ENCODE measurements at places on chromosomes 11 and 22.

GRCh38 chr11:133403900-133404299 lies 128.4 kb downstream of the OPCML start:
- peak; percentile 16 for DNase-seq

GRCh38 chr11:83070044-83070701 lies 1.5 kb downstream of the RAB30 start:
- DNase-seq: peak; percentile 58

- DNase-seq: no peak
Observed at GRCh38 chr11:6733326-6734275, 38.2 kb downstream of the OR2AG2 start.

DNA sequence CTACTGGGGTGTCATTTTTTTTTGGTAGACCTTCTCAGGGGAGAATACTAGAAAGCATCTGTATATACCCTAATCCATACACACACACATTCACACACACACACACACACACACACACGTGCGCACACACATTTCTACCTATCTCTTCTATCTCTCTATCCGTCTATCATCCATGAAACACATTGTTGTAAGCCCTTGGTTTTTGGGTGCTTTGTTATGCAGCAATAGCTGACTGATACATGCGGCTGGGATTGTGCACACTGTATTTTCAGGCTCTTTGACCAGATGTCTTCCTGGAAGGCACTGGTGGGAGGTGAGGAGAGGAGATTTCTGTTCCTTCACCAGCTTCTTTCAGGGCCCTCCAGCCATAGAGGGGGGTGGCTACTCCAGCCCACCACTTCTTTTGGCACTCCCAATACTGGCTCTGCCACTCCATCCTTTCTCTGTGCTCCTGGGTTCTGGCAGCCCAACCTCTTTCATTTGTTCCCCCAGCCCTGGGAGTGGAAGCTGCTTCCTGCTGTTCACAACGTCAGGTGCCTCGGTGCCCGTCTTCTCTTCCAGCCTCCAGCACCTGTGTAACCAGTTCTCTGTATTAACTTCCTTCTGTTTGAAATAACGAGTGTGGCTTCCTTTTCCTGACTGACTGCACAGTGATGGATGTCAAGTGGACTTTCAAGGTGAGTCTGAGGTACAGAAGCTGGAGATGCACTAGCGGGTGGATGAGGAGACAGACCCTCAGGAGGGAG lies 12.4 kb upstream of the MUC2 start:
- DNase-seq: no peak

- no peak for DNase-seq
Observed at GRCh38 chr11:67031791-67032561, 9.0 kb downstream of the SYT12 start.

GRCh38 chr11:39461066-39461465 lies 1998.4 kb downstream of the LRRC4C start:
- DNase-seq: no peak

DNA sequence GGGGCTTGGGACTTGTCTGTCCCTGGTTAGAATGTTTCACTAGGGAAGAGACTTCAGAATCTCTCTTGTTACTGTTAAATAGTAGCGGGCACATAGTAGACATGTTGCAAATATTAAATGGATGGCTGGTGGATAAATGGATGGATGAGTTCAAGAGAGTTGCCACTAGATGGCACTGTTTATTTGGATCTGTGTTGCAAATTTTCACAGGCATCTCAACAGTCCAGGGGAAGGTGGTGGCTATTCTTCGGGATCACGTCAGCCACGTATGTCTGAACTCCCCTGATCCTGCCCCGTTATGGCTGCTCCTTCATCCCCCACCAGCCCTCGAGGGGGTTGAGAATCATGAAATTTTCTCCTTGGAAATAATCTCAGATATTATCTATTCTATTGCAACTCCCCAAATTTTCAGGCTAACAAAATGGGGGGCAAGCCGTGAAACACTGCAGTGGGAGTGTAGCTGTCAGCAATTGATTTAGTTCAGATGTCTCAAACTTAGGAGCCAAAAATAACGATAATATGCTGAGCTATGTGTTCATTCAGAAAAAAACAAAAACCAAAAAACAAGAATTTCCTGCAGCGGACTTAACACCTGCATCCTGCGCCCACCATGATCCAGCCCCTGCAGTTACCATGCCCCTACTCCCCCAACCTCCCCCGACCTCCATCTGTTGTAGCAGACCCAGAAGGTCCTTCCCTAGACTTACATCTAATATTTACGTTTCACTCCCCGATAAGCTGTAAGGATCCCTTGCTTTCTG lies 29.1 kb upstream of the BIRC3 start:
- DNase-seq: peak; percentile 77

- no peak for DNase-seq
Observed at GRCh38 chr11:119652907-119653659, 75.9 kb downstream of the NECTIN1 start.

DNA sequence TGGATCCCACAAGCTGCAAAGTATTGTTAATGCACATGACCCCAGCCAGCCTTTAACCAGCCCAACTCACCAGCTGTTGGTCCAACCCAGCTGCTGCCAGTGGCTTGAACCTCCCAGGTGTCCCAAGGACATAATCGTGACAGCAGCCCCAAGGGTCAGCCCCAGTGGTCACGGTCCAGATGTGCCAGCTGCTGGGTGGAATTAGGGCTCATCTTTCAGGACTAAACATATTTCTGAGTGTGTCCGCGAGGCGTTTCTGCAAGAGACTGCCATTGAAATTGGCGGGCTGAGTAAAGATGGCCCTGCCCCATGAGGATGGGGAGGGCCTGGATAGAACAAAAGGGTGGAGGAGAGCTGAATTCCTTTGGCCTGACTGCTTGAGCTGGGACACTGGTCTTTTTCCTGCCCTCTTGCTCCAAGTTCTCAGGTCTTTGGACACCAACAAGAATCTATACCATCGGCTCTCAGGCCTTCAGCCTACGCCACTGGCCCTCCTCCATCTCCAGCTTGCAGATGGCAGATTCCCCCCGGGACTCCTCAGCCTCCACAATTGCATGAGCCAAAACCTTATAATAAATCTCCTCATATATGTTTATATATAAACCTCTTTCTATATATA lies 240.2 kb downstream of the MN1 start:
- no peak for DNase-seq

DNA sequence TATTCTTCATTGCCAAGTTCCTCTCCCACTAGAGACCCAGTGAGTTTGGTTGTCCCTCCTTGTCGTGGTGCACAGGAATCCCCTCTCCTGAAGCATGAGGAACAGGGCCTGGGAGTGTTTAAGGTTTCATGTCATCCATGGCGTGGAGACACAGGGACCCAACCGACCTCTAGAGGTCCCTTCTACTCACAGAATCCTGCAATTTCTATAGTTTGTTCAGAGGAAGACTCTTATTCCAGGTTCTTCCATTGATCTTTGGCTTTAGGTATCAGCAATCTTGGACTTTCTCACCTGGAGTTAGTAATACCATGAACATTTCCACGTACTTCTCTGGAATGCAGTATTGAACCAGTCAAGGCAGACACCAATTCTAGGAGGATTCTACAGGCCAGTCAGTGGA lies 548.2 kb downstream of the NTM start:
- no peak for DNase-seq

- no peak for DNase-seq
Observed at GRCh38 chr22:35553341-35553740, 12.7 kb downstream of the RASD2 start.

DNA sequence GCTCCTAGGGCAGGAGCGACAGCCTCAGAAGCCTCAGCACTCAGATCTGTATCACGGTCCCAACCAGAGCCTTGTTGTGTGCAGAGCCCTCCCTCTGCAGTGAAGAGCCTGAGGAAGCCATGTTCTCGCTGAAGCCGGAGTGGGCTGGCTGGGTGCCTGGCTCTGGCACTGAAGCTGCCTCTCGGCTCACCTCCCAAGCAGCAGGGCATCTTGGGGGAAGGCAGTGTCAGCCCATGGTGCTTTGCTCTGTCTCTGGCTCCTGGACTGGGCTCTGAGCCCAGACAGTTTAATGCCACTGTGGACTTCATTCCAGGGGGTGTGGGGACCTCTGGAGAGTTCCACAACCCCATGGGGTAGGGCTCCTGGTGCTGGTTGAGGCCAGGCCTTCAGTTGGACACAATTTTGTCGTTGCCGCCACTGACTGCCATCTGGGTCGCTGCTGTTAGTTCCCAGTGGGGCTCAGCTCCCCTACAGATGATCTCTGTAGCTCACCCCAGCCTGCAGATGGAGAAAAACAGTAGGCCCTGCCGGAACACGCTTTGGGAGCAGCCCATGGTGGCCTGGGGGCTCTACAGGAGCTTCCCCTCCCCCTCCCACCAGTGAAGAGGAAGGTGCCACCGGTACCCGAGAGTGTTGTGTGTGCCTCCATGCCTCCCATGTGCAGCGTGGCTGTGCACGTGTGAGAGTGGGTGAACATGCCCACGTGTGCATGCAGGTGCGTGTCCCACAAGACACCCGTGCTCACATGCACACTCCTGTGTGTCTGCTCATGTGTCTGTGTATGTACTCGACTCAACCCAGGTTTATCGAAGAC lies 86.5 kb upstream of the B3GAT1 start:
- no peak for DNase-seq

DNA sequence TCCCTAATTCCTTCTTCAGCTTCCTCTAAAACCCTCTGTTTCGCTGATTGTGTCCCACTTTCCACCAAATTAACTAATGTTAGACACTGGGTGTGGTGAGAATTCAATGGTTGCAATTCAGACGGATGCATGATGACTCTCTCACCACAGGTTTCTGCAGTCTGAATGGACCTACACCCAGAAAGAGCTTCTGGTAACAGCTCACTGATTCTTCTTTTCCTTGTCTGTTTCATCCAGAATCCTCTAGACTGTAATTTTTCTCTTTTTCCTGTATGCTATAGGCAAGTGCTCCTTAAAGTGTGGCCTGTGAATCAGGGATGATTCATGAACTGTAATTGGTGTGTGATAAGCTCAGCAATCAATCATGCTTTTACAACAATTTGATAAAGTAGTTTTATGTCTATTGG lies 18.1 kb downstream of the MMP10 start:
- no peak for DNase-seq

- no peak for DNase-seq
Observed at GRCh38 chr22:33459137-33459536, 401.0 kb upstream of the SYN3 start.

GRCh38 chr22:42236268-42236667 lies 34.2 kb downstream of the TCF20 start:
- no peak for DNase-seq

GRCh38 chr11:47087801-47088200 lies 88.9 kb downstream of the ARFGAP2 start:
- DNase-seq: no peak

GRCh38 chr11:5534046-5534445 lies 14.3 kb downstream of the OR52H1 start:
- no peak for DNase-seq

- no peak for DNase-seq
Observed at GRCh38 chr11:62552485-62553079, 6.0 kb upstream of the AHNAK start.

DNA sequence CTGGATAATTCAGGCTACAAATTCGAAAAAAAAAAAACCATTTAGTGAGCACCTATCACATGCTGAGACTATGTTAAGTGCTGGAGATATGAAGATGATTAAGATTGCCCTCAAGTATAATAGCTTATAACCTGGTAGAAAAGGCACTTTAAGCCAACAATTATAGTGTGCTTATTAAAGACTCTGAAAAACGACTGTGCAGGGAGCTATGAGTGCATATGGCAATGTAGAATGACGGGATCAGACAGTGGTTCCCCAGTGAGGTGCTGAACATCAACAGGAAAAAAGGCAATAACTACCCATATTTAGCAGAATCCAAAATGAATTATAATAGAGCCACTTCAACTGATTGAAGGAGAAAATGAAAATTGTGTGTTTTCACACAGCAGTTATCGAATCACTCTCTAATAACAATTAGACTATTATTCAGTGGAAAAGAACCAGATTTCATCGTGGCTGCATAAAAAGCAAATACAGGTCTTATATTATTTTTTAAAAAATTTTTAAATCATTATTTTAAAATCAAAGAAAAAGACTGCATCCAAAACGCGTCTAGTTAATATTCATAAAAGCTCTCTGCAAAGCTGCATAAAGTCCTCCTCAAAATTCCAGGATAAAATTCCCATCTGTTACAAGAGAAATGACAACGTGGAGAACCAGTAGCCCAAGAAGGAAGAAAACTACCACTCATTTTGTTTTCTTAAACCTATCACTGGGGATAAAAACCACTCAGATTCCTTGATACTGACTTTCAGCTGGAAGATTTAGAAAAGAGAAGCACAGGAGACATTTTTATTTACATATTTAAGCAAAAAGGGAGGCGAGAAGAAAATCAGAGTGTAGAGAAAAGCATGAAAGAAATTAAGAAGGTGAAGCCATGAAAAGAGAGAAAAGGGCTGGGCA lies 1.1 kb downstream of the MTMR2 start:
- no peak for DNase-seq

GRCh38 chr11:122923302-122923701 lies 40.7 kb downstream of the JHY start:
- DNase-seq: no peak

DNA sequence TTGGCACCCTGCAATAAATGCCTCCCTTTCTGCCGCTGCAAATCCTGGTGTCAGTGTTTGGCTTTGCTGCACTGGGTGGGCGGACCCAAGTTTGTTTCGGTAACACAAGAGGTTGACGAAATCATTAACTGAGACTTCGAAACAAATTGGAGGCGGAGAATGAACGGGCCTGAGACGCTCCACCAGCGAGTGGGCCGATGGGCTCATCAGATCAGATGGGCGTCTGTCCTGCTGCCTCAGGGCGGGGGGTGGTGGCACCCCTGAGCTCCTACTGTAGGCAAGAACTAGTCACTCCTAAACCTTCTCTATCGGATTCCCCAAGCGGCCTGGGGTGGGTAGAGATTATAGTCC lies 918 bp upstream of the CAPN5 start:
- DNase-seq: no peak

GRCh38 chr11:69245491-69246345 lies 48.2 kb upstream of the MYEOV start:
- DNase-seq: no peak

- no peak for DNase-seq
Observed at GRCh38 chr11:33605703-33606102, 94.9 kb downstream of the C11orf91 start.

GRCh38 chr11:72634472-72635095 lies 39.6 kb downstream of the PDE2A start:
- no peak for DNase-seq

GRCh38 chr11:46336563-46337180 lies 10.6 kb upstream of the DGKZ start:
- DNase-seq: no peak

DNA sequence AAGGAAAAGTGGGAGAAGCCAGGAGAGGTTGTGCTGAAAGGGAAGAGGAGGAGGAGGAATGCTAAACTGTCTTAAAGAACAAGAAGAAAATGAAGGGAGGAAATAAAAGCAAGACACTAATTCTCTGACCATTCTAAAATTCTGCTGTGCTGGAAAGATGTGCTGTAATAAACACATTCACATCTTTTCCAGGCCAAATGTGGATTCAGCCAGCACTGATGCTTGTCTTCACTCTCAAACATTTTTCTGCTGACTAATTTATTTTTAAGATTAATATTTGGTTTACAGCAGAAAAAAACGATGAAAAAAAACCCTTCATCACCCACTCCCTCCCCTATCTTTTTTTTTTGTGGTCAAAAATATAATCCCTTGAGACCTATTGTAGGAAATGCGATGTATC lies 223.6 kb downstream of the SWAP70 start:
- DNase-seq: no peak

- no peak for DNase-seq
Observed at GRCh38 chr22:36986242-36986821, 32.9 kb downstream of the TST start.
